ENCODE measurements at places on chromosomes 13 and 19.

GRCh38 chr19:17105556-17105955 is 30.0 kb downstream of the MYO9B start:
- H3K27me3 ChIP-seq = no peaks in the 10 kb centered on the region
- DNase-seq = no peak
- no peak overlapping the region for H3K27ac ChIP-seq
- H3K36me3 ChIP-seq = peaks cover 19% of the 10 kb centered on the region
- H3K4me3 ChIP-seq = no peak overlapping the region
- H3K4me1 ChIP-seq = no peaks in the 10 kb centered on the region

DNA sequence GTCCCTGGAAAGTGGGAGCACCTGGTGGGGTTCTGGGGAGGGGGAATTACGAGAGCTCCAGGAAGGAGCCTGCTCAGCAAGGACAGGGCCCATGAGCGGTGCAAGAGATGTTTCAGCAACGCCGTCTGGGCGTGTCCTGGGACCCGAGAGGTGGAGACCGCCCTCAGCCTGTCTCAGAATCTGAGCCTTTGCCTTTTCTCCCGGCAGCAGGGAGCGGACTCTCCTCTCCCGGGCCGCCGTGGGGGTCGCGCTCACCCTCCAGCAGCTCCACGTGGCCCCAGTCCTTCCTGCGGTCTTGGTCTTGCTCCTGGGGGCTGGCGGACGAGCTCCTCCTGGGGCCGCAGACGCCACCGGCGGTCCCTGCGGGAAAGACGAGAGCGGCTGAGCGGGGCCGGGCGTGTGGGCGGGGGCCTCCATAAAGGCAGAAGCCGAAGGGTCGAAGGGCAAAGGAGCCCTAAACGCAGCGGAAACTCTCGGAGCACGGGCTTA is 714 bp downstream of the POLRMT start:
- DNase-seq = no peak
- no peak overlapping the region for H3K27ac ChIP-seq
- H3K4me3 ChIP-seq = peak overlapping the region; percentile 74

DNA sequence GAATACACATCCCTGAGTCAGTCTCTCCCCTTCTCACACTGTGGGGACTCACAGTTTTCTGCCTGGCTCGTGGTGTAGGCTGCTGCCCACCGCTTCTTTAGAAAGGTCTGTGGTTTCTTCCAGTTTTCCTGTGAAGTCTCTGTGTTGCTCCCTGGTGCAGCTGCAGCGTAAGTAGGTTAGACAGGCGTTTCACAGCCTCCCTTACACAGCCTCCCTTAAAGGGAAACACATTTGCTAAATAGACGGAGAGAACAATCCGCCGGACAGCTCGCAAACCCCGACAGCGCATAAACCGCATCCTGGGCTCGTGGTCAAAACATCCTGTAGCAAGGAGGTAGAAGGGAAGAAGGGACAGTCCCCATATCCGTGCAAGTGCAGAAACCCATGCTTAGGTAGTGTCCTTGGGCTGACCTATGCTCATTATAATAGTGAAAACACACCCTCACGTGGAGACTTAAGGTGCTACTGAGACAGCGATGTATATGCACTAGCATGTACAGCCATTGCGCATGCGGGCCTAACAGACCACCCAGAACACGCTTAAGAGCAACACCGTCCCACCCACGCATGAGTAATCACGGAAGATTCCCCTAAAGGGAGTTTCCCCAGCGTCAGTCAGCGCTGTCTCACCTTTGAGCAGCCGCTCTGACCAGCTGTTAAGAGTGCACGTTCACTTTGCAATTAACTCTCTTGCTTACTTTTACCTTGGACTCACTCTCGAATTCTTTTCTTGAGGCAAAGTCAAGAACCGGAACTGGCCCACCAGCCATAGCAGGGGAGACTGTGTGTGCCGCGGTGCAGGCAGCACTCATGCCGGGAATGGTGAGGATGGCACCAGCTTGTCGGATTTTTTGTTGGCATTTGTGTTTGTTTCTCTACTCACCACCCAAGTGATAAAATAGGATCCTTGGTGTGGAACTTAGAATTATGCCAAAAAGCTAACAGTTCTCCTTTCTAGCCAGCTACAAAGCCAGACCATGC is 16.6 kb downstream of the SIGLEC8 start:
- no peaks in the 10 kb centered on the region for H3K4me1 ChIP-seq
- DNase-seq = no peak
- peaks cover 17% of the 10 kb centered on the region for H3K27me3 ChIP-seq
- no peaks in the 10 kb centered on the region for H3K36me3 ChIP-seq
- no peak overlapping the region for H3K4me3 ChIP-seq

DNA sequence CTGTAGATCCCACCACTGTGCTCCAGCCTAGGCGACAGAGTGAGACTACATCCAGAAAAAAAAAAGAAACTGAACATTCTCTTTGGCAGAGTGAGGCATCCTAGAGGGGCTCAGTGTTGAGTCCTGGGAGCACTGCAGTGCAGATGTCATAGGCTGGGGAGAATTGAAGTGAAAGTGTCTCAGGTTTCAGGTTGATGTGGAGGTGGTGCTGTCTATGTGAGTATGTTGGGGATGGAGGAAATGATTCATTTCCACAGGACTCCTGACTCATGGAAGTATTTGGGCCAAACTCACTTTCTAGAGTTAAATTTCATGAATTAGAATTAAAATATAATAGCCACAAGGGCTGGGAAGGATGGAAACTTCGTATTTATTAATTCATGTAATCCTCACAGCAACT is 134.4 kb upstream of the TSC22D1 start:
- no peak overlapping the region for H3K4me3 ChIP-seq
- H3K27me3 ChIP-seq = no peaks in the 10 kb centered on the region
- H3K4me1 ChIP-seq = no peaks in the 10 kb centered on the region
- DNase-seq = no peak
- no peaks in the 10 kb centered on the region for H3K36me3 ChIP-seq

DNA sequence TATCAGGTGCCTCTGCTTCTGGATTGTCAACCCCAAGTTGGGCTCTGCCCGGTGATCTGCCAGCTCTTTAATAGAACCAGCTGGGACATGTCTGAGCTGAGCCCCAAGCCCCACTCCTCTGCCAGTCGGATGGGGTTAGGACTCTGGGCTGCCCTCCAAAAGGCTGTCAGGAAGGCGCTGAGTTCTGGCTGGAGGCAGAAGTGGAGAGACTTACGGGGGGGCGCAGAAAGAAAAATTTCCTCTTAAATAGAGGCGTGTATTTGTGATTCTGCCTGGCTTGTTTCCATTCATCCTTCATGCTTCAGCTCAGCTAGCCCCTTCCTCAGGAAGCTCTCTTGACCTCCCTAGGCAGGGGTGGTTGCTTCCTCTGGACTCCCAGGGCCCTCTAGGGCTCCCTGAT is 985 bp upstream of the KCNK6 start:
- no peaks in the 10 kb centered on the region for H3K27me3 ChIP-seq
- H3K4me3 ChIP-seq = no peak overlapping the region
- DNase-seq = no peak
- H3K27ac ChIP-seq = no peak overlapping the region
- peaks cover 3% of the 10 kb centered on the region for H3K4me1 ChIP-seq

GRCh38 chr19:29944390-29945012 is 2.5 kb downstream of the URI1 start:
- DNase-seq = no peak
- no peaks in the 10 kb centered on the region for H3K36me3 ChIP-seq
- peaks cover 28% of the 10 kb centered on the region for H3K4me1 ChIP-seq

GRCh38 chr13:113053801-113054604 is 51.6 kb upstream of the F7 start:
- peak; percentile 7 for DNase-seq
- no peaks in the 10 kb centered on the region for H3K27me3 ChIP-seq
- no peaks in the 10 kb centered on the region for H3K4me1 ChIP-seq
- H3K4me3 ChIP-seq = no peak overlapping the region

DNA sequence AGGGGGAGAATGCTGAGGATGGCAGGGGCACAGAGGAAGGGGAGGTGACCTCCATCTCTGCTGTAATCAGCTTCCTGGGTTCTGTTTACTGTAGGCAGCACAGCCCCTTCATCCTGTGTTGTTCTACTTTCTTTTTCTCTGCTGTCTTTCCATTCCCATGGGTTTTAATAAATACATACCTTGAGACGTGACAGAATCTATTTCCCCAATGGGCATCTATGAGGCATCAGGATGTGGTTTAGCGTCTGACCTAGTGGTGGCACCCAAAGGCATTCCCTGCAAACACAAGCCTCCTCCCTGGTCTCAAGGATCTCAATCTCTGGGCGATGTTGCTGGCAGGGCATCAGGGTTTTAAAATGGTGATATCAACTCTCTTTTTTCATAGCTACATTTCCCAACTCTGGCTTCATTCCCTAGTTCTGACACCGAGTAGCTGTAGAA is 60.8 kb downstream of the ALOX5AP start:
- no peaks in the 10 kb centered on the region for H3K36me3 ChIP-seq
- DNase-seq = no peak
- no peak overlapping the region for H3K27ac ChIP-seq
- no peaks in the 10 kb centered on the region for H3K4me1 ChIP-seq

DNA sequence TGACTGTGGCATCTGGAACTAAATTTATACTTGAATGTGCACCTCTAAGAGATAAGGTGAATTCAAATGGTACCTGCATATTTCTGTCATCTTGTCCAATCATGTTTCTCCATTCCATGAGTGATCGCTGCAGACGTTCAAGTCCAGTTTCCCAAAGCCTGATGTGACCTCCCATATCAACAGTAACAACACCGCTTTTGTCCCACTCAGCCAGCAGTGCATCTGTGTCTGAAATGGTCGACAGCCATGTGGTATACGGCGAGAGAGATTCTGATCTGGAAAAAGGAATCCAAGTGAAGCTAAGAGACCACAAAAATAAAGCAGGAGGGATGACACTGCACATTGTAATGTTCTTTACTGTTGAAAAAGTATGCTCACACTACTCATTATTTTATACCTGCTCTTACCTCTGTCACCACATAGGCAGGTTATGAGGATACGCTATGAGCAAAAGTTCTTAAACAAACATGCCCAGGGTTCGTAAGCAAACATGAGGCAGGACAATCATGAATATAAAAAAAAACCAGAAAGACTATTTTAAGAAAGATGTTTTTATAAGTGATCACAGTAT is 213.6 kb downstream of the RGCC start:
- no peak overlapping the region for H3K4me3 ChIP-seq
- no peak for DNase-seq
- H3K27ac ChIP-seq = no peak overlapping the region
- peaks cover 10% of the 10 kb centered on the region for H3K4me1 ChIP-seq
- no peaks in the 10 kb centered on the region for H3K36me3 ChIP-seq
- H3K27me3 ChIP-seq = no peaks in the 10 kb centered on the region

All from pancreas (tissue), 10 donors.